ENCODE measurements at places on chromosomes 1 and 21.

GRCh38 chr1:168960595-168960994, 145.9 kb upstream of the ATP1B1 start:
- no peak for DNase-seq

DNA sequence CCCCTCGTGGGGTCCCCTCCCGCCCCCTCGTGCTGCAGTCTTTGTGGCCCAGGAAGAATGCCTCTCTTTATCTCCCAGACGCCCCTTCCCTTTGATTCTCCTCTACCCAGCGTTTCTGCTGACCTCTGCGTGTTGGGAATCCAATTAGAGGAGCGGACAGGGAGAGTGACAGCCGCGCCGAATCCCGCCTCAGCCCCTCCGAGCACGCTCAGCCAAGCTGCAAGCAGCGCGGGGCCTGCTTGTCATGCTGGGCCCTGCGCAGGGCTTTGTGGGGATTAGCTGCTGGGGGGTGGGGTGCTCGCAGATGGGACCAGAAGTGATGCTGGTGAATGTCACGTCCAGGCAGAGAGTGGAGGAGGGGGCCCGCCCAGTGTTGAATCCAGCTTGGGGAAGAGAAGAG, 91.1 kb downstream of the EPHB2 start:
- no peak for DNase-seq

GRCh38 chr1:906600-907420, 16.9 kb upstream of the SAMD11 start:
- DNase-seq, result no peak

DNA sequence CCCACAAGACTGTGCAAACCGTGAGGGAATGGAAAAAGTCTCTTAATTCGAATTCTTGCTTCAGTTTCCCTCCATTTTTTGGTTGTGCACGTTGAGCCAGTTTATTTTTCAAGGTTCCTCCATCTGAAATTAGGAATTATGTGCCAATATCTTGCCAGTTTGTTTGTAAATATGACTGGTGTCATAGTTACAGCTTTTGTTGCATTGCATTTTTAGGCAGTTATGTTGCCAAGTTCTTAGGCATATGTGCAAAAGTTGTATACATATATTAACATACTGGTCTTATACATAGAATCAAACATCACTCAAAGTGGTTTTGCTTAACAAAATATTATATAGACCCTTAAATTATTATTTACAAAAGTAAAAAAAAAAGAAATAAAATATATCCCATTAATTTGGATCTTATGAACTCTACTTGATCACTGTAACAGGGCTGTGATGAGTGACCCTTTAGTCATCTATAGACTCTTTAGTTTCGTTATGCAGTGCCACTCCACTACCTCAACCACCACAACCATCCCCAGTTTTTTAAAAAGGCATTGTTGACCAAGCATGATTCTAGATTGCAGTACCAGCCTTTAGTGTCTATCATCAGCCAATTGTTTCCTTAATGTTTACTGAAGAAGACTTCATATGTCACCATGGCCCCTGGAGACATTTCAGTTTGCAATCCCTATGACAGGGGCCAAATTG, 20.9 kb upstream of the DYNLT5 start:
- no peak for DNase-seq

DNA sequence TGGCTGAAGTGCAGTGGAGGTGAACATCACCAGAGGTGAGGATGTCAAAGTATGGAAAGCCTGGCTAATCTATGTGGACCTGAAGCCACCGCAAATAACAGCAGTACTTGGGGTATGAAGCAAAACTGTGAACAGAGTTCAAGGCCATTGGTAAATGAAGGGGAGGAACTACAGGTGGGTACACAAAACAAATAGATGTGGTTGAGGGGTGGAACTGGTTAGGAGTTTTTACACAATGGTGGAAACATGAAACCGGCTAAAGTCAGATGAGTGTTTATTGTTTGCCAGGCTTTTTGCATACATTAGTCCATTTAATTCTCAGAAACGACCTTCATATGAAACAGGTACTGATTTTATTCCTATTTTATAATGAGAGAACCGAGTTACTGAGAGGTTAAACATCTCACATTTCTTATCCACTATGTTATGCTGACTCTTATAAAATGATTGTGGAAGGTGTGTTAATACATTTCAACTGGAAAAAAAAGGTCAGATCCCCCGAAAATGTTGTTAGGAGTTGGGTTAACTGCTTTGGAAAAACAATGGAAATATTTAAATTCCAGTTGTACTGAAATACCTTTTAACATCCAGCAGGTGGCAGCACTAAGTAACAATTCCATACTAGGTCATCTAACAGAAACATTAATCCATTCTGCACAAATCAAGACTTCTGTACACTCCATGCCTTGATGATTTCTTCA, 44.3 kb upstream of the GTF2B start:
- DNase-seq, result peak; percentile 10

DNA sequence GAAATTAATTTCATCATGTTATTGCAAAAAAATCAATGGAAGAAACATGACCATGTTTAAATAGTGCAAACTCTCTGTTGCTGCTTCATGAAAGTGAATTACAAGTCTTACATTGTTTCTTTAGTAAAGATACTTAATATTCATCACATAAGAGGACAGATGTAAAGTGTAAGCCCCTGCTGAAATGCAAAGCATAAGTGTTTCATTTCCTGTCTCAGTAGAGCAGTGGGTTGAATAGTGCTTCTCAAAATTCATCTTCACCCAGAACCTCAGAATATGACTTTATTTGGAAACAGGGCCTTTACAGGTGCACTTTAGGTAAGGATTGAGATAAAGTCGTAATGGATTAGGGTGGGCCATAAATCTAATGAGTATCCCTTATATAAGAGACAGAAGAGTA, 738.4 kb upstream of the RGS18 start:
- DNase-seq, result no peak

DNA sequence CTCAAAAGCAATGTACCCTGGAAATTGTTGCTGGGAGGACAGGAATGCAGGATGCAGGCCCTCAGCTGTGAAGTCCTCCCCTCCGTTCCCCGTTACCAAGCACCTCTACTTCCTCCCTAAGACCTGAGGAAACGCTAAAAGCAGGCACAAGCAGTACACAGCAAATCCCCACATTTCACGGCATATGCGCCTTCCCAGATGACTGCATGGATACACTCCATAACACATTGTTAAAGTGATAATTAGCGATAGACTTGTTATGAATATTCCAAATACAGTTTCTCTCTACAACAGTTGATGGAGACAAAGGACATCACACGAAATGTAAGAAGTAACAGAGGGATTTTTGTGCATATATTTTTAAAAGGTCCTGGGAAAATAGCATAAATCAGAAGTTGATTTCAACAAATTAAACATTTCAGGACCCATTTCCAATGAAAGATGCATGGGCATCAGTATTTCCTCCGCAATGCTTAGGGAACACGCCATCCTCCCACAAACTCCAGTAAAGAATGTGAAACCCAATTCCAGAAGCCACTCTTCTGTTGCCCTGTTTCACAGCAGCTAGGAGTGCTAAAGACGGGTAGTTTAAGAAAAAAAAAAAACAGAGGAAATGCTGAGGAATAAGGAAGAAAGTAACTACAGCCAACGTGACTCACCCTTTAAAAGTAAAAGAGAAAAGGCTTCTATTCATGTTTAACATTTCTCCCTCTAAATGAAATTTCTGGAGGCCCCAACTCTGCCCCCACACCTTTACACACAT, 75.5 kb downstream of the HIVEP3 start:
- no peak for DNase-seq

- no peak for DNase-seq
These were observed 55.8 kb upstream of the CPLANE2 start for GRCh38 chr1:16292739-16293138.

- DNase-seq, result no peak
These were observed 146.5 kb downstream of the PATJ start for GRCh38 chr1:61888808-61889207.

- peak; percentile 86 for DNase-seq
These were observed 11.1 kb downstream of the IFFO2 start for GRCh38 chr1:18945401-18945849.

- peak; percentile 42 for DNase-seq
These were observed 21.3 kb downstream of the GPSM2 start for GRCh38 chr1:108897865-108898720.

GRCh38 chr1:47181095-47181954, 8.5 kb downstream of the PDZK1IP1 start:
- no peak for DNase-seq

DNA sequence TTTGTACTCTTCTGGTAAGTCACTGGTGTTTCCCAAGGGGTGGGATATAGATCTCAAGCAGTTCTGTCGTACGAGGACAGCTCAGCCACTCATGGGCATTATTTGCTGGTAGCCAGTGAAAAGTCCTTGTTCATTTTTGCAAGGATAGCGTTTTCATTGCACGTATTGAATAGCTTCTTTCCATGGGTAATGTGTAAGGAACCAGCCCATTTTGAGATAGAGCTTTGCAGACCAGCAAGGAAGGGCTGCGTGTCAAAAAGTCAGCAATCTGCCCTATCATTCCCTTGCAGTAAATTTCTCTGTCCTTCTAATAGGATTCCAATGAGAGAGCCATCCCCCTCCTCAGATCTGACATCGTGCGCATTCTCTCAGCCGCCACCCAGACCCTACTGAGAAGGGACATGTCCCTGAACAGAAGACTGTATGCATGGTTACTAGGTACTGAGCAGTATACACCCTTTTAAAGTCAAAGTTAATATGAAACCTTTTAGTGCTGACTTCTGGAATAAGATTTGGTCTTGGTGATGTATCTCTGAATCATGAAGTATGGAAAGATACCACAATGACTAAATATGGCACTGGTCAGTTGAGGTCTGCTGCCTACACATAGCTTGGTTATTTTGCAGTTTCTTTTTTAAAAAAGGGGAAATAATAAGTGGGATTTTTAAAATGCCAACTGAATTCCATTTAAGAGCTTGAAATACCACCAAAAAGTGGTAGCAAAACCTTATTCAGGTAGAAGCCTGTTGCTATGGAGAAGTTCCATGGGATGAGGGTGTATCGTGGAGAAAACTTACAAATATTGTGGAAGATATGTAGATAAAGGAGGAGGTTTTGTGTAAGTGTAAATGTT, 55.3 kb downstream of the DOP1B start:
- DNase-seq, result peak; percentile 53

DNA sequence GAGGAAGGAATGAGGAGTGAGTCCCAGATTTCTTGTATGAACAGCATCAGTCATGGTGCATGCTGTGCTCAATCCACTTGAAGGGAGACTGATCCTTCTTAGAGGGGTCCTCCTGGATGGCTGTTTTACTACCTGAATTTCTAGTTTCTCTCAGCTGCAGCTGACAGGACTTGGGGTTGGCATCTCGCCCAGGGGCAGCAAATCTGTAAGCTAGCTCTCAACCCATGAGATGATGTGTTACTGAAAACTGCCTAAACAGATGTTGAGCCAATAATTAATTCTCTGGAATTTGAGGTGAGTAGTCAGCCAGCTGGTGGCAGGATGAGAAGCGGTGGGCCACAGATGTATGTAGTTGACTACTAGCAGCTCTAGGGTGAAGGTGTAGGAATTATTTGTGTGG, 19.6 kb downstream of the BACH1 start:
- DNase-seq, result no peak

DNA sequence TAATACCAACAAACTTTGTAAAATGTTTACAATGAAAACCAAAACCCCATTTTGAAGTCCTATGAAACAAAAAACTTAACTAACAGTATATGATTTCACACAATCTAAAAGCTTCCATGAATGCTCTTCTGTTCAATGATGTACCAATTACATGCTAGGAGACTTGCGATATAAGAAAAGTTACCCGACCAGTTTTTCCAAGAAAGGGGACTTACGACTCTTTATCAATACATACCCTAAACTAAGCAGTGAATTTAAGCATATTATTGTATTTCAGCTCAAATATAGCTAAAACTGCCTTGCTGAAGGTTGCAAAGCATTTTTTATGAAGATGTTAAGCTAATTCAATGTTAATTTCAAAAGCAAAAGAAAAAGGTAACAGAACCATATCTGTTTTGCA, 15.6 kb downstream of the SSX2IP start:
- DNase-seq, result no peak

DNA sequence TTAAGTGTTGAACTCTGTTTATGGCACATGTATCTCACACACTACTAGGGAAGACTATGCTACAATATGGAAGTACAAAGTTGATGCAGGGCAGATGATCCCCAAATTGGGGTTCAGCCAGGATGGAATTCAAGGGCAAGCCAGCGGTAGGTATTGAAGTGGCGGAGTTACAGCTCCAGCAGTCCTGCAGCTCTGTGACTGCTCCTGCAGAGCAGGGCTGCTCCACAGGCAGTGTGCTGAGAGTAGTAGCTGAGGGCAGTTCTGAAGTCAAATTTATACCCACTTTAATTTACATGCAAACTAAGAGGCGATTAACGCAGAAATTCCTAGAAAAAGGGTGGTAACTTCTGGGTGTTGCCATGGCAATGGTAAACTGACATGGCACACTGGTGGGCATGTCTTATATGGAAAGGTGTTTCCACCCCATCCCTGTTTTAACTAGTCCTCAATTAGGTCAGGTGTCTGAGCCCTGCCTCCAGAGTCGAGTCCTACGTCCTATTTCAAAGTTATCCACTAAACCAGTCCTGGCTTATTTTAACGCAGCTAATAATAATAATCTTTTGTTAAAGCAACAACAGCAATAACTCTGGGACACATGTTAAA, 20.6 kb upstream of the CENPF start:
- no peak for DNase-seq

- no peak for DNase-seq
These were observed 58.1 kb upstream of the COA6 start for GRCh38 chr1:234315091-234315541.

GRCh38 chr1:205391386-205391785, 30.5 kb downstream of the LEMD1 start:
- no peak for DNase-seq

- DNase-seq, result no peak
These were observed 43.3 kb upstream of the LRP8 start for GRCh38 chr1:53371121-53371666.

DNA sequence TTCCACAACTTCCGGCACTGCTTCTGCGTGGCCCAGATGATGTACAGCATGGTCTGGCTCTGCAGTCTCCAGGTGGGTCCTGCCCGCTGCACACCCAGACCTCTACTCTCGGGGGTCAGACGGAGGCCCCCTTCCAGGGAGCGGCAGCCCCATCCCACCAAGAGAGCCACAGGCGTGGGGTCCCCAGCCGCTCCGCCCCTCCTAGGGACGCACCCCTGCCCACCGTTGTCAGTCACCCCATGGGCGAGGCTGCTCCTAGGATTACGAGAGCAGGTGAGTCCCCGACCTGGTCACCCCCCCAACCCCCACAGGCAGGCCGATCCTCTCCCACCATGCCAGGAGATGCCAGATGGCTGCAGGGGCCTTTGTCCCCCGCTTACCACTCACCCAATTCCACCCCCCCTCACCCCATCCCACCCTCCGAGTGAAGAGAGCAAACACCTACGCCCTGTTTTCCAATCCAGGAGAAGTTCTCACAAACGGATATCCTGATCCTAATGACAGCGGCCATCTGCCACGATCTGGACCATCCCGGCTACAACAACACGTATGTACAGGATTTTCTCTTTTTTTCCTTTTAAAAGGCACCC, 107.0 kb downstream of the PDE9A start:
- no peak for DNase-seq

DNA sequence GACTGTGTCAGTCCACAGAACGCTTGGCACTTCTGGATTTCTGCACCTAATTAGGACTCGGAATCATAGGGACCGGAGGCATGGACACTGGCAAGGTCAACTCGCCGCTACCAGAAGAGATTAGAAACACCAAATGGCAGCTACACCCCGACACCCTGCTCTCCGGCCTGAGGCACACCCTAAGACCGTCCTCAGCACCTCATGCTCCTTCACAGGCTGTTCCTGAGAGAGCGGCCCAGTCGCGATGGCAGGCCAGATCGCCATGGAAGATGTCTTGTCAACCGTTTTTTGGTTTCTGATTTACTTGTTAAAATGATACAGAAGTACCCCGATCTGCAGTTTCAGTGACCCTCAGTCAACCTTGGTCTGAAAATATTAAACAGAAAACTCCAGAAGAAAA, 46.8 kb downstream of the NPHP4 start:
- DNase-seq, result no peak
